Caudate nucleus (tissue), 63 donors: ENCODE measurements at places on chromosomes 1 and 21.

GRCh38 chr21:15804247-15805005 lies 74.6 kb downstream of the USP25 start:
- DNase-seq, result peak; percentile 41

GRCh38 chr21:34011660-34012059 lies 61.7 kb upstream of the MRPS6 start:
- no peak for DNase-seq

- DNase-seq, result no peak
Measured at GRCh38 chr1:171582589-171582988, 39.5 kb upstream of the MYOCOS start.

- DNase-seq, result no peak
Measured at GRCh38 chr1:189158155-189158554, 1319.5 kb downstream of the BRINP3 start.

DNA sequence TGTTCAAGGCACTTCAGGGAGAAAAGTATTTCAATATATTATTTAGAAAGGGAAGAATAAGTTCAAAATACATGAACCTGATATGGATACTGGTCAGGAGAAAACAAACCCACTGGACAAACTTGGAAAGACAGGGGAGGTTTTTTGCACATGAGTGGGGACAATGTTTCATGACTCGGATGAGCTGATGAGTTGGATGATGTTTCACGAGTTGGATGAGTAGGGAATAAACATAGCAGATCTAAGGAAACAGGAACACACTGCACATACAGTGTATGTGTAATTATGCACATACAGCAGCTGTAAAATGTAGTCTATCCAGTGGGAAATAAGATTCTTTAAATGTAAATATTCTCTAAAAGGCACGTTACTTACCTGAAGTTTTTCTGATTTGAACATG lies 682.9 kb upstream of the ADAMTS5 start:
- DNase-seq, result no peak

- DNase-seq, result no peak
Measured at GRCh38 chr1:242239398-242239797, 240.5 kb upstream of the MAP1LC3C start.

DNA sequence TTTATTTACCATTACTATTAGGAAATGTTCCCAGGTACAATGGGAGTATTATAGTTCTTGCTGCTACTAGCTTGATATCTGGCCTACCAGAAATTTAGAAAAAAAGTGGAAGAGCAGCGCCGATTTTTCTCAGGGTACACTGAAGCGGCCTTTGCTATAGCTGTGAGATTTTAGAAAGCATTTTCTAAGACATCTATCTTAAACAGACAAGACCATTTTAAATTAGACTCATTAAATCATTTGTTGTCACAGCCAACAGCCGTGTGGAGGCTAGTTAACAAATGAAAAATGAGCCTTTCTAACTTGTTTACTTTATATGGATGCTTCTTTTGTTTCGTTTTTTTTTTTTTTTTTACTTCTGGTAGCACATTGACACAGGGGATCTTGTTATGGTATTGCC lies 183.2 kb upstream of the ZRANB2 start:
- DNase-seq, result no peak

GRCh38 chr21:44062380-44062779 lies 44.8 kb upstream of the PWP2 start:
- DNase-seq, result no peak
